ENCODE measurements at places on chromosomes 7 and 10. TPM values are rescaled to one million over a fixed set of nuclear protein-coding genes. Genes with fewer than 3 reads are reported as not detected.

DNA sequence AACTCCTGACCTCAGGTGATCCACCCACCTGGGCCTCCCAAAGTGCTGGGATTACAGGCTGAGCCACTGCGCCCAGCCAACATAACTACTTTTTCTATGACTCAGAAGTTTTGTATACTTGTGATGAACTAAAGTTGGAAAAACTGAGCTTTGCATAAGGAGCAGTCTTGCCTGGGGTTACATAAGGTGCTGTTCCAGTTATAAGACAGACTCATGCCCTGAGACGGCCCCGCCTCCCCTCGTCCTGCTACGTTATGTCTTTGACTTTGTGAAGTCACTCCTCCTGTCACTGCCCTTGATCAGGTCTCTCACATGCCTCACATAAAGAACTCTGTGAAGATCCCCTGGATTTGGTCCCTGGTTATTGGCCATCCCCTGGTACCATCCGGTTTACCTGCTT is 40.4 kb upstream of the OPN4 start:
- no peak for DNase-seq

GRCh38 chr7:65230231-65230630 is 143.4 kb upstream of the ZNF92 start:
- no peak for DNase-seq

- DNase-seq, result no peak
Measured at GRCh38 chr7:108455998-108456677, at the start of gene NRCAM. TSS of gene NRCAM (minus strand) at chr7:108456436. CDS start at chr7:108240064, 216,372 bp downstream.

GRCh38 chr10:129531195-129531968 is 64.3 kb downstream of the MGMT start:
- DNase-seq, result no peak

GRCh38 chr7:74115326-74115725 is 31.7 kb downstream of the LIMK1 start:
- DNase-seq, result no peak

Gene UCN3
- not detected for total RNA-seq

Gene HOXA3
- 16.0 TPM for total RNA-seq

Gene IL6
- total RNA-seq, result 5.0 TPM

Gene ASB4
- total RNA-seq, result not detected
